COR-L47 (cell line): ENCODE measurements at places on chromosomes 6 and 20.

DNA sequence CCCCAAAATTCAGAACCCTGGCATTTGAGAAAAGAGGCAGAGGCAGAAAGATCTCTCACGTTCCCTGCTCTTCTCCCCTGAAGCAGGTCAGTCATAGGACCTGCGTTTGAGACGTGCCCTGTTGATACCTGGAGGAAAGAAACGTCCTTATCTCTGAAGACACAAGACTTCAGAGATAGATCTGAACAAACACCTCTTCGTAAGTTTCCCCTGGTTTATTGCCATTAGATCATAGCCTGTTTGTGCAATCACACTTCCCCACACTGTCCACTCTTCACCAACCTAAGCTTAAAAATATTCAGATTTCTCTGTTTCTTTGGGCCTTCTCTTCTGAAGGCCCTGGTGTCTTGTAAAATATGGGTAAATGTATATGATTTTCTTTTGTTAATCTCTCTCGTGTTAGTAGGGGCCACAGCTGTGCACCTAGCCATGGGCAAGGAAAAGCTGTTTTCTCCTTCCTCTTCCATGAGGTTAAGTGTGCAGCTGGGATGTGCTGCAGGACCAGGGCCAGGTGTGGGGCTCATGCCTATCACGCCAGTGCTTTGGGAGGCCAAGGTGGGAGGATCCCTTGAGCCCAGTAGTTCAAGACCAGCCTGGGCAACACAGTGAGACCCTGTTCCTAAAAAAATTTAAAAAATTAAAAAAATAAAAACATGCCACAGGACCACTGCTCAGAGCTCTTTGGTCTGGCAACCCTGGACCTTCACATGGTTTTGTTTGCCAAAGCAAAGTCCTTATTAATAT lies 4.7 kb upstream of the SLC22A2 start:
- no peak for DNase-seq

DNA sequence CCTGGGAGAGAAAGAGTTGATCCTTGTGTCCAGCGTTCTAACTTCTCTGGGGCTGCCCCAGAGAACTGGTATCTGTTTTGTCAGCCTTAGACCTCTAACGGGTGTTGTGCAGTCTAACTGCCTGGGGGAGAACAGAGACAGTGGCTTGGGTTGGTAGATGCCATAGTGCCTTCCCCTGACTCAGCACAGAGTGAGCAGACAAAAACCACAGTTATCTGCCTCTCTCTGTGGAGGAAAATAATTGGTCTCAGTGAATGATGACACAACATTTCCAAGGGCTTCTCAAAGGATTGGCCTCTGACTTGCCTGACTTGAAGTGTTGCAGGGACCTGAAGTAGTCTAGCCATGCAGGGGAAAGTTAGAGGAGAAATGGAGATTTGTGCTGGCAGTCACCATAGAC lies 226.2 kb upstream of the MAN1A1 start:
- no peak for DNase-seq

- DNase-seq = no peak
These were observed 82.7 kb downstream of the MDN1 start for GRCh38 chr6:89736893-89737292.

DNA sequence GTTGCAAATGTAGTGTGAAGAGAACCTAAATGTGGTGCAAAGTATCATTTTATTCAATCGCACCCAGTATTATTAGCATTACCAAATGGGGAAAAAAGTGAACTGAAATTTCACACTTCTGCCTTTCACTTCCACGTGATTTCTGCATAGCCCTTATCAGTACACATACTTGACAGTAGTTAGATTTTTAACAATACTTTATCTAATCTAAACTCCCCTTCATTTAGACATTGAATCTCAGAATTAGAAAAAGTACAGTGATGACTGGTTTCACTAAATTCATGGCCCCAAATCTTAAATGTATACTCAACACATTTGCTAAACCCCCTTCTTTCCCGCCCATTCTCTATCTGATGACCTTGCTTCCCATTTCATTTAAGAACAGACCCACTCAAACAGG lies 14.3 kb downstream of the STX7 start:
- no peak for DNase-seq

DNA sequence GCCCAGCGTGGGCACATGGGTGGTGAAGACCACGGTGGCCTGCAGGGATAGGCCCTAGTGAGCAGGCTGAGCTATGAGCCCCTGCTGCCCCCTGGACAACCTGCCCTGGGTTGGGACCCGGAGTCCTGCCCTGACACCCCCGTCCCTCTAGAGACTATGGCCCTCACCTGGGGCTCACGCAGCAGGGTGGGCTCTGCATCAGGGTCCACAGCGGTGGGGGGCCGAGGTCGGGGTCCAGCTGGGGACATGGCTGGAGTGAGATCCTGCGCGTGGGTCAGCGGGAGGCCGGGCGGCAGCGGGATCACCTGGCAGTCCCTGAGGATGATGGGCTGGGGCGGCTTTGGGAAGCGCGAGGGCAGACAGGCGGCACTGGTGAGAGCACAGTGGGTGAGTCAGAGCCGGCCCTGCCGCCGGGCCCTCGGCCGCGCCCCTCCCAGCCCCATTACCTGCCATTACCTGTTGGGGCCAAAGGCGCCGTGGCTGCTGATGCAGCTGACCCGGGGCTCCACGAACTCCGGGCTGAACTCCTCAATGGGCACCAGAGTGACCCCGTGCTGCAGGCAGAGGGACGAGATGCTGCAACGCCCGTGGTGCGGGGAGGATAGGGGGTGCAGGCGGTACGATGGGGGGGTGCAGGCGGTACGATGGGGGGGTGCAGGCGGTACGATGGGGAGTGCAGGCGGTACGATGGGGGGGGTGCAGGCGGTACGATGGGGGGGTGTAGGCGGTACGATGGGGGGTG lies 27.9 kb downstream of the ADRM1 start:
- no peak for DNase-seq

DNA sequence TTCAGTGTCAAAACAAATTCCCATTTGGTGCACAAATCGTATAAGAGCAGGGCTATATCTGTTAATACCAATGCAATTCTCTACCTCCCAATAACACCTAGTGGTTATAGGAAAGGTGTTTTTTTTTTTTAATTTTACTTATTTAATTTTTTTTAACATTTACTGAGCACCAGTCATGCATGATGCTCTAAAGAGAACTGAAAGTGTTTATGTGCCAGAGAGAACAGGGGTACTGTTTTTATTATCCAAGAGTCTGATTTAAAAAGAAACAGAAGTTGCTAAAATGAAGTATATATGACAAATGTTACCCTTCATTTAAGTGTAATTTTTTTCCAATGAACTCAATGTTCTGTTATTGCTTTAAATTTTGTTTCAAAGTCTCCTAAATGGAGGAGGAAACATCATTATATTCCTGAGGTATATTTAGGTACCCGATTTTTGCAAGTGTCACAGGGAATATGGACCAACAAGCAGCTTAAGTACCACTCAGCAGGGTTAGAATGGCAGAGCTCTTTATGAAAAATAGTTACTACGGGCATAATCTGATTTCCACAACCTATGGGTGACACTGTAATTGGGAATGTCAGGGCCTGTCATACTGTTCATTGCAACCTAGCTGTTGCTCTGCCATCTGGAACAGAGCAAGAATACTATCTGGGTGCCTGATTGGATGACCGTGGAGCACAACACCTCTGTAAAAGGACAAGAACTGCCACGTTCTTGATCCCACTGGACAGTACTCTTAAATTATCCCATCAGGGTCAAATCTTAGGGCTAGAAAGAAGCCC lies 195.4 kb downstream of the KHDRBS2 start:
- DNase-seq = no peak

GRCh38 chr6:68691120-68691519 lies 56.0 kb downstream of the ADGRB3 start:
- DNase-seq = no peak

- peak; percentile 33 for DNase-seq
These were observed 83.8 kb downstream of the GCLC start for GRCh38 chr6:53461041-53461656.

DNA sequence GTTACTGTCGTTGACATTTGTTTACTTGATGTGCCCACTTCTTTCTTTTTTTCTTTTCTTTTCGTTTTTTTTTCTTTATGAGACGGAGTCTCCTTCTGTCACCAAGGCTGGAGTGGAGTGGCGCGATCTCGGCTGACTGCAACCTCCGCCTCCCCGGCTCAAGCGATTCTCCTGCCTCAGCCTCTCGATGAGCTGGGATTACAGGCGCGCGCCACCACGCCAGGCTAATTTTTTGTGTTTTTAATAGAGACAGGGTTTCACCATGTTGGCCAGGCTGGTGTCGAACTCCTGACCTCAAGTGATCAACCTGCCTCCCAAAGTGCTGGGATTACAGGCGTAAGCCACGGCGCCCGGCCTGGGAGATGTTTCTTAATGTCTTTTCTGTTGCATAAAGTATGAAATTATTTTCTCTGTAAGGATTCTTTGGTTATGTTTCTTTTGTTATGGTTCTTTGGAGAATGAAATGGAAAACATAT lies 33.3 kb upstream of the PRSS16 start:
- no peak for DNase-seq

DNA sequence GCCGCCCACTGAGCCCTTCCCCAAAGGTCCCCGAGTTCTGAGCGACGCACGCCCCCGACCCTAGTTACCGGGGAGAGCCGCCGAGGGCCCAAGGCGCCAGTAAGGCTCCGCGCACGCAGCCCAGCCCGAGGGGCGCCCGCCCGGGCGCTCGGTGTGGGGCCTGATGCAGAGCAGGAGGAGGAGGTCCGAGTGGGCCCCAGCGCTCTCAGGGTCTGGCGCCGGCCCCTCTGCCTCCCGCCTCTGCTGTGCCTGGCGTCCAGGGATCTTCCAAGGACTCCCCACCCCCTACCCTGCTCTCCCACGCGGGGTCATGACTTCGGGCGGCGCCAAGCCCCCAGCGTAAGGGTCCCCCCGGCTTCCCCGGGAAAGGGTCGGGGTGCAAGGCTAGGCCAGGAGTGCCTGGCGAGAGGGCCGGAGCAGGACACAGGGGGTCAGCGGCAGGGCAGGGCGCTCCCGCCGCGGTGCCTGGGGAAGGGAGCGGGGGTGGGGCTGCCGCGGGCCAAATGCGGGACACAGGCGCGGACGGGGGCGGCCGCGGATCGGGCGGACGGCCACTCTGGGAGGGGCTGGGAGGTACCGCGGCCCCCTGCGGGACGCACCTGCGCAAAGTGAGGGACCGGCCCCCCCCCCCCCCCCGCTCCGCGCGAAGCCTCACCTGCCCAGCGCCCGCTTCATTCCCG lies 637 bp downstream of the ABHD12 start:
- peak; percentile 61 for DNase-seq

DNA sequence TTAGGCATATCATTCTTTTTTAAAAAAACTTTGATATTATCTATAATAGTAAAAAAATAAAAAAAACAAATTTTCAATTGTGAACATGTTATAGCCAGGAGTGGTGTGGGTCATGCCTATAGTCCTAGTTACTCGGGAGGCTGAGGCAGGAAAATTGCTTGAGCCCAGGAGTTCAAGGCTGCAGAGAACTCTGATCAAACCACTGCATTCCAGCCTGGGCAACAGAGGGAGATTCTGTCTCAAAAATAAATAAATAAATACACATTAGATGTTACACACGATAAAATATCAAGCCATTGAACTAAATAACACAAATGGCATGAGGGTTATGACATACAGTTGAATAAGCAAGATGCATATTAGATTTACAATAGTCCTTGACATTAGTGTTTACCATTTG lies 27.9 kb upstream of the MYMX start:
- no peak for DNase-seq

GRCh38 chr6:162371121-162371520 lies 356.4 kb downstream of the PRKN start:
- DNase-seq = peak; percentile 8

- no peak for DNase-seq
These were observed 927.7 kb downstream of the TFAP2A start for GRCh38 chr6:9487128-9487527.

DNA sequence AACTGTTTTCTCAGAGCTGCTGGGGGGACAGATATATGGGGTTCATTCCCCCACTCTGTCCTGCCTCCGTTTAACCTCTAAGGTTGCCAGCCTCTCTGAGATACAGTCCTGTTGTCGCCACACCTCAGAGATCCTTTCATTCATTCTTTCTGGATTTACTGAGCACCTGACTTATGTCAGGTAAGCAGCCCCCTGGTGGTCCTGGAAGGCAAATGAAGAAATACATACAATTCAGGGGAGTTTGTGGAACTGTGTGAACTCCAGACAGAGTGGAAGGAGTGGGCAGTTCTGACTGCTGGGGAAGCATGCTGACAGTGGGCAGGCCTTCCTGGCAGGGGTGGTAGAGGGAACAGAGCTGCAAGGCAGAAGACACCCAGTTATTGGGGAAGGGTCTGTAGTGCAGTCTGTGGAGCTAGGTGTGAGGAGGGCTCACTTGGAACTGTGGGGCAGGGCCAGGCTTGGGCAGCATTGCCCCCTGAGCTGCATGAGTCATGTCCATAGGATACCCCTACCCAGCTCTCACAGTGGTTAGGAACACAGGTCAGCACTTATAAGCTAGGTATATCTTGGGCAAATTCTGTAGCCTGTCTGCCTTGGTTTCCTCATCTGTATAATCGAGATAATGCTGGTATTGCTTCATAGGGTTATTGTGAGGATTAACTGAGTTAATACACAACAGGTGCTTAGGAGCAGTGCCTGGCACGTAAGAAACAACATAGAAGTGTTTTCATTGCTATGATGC lies 12.8 kb upstream of the SGK2 start:
- no peak for DNase-seq

GRCh38 chr6:134757911-134758361 lies 192.0 kb downstream of the ALDH8A1 start:
- DNase-seq = no peak

DNA sequence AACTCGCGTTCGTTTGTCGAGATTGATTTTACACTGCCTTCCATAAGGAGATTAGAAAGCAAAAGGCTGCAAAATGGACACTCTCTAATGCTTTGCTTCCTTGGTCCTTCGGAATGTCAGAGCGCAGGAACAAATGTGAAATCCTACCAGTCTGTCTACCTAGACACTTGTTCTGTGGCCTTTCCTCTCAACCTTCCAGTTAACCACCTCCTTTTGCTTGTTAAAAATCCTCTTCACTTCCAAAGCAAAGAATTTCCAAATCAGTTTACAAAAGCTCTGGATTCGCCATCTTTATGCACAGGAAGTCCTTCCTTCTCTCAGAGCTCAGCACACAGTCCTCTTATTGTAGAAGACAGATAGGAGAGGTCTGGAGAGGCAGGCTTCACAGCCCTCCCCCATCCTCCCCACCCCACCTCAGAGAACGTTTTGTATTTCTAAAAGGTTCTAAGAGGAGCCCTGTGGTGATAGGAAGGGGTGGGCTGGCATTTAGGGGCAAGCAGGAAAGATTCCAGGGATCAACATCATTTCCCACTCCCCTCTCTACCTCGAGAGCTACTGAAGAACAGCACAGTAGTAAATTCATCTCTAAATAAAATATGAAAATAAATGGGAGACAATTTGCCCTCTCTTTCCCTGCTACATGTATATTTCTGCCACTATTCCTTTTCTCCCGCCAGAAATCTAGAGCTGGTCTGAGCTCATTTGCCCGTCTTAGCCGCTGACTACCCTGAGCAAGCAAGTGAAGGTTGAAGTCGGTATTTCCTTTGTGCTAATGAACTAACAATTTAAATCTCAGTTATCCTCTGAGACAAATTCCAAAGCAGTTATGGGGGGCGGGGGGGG lies 18.9 kb downstream of the TFAP2A start:
- DNase-seq = no peak
